Renal pelvis (tissue), 12 donors: ENCODE measurements at places on chromosomes 7 and 10. TPM values are rescaled to one million over a fixed set of nuclear protein-coding genes. Genes with fewer than 3 reads are reported as not detected.

DNA sequence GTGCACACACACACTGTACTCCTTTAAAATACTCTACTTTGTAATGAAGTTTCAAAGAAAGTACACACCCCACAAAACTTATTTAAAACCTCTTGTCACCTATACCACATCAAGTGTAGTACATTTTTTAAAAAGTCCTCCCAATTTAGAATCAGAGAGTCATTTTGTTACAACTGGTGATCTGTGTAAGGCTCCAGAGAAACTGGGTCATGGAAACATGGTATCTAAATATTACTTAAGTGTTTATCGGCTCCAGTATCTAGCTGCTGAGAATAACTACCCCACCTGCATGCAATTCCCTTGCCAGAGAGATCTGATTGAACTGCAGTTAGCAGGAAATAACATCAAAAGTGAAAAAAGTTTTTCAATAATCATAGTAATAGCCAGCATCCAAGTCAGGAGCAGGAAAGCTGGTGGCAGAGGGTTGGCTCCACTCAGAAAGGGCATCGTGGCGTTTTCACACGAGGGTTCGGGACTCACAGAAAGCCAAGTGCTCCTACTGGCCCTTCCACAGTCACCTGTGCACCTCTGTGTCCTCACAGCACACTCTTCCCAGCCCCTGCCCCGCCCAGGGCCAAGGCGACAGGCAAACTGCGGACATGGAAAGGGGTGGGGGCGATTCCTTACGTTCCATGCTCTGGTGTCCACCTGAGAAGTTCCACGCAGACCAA is 6.5 kb downstream of the RGS10 start:
- DNase-seq, result no peak

GRCh38 chr10:120755771-120756170 is 95.4 kb upstream of the WDR11 start:
- DNase-seq, result no peak

- no peak for DNase-seq
These were observed 31.4 kb upstream of the ZNF32 start for GRCh38 chr10:43680035-43680434.

Gene LIPM
- polyA plus RNA-seq, result not detected

Gene POMZP3
- 18.7 TPM for polyA plus RNA-seq

DNA sequence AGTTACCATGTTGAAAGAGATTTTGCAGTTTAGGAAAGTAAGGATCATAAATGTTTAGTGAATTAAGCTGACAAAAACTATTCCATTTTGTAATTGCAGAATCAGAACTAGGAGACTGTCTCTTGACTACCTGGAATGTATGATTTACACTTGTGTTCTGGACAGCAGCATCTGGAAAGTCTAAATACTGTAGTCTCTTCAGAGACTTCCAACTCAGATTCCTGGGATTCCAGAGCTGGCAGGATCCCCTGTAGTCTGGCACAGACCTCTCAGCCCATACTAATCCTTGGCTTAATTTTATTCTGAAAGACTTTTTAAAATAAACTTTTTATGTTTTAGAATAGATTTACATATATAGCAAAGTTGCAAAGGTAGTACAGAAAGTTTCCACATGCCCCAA is 452.7 kb downstream of the DPP6 start:
- no peak for DNase-seq

DNA sequence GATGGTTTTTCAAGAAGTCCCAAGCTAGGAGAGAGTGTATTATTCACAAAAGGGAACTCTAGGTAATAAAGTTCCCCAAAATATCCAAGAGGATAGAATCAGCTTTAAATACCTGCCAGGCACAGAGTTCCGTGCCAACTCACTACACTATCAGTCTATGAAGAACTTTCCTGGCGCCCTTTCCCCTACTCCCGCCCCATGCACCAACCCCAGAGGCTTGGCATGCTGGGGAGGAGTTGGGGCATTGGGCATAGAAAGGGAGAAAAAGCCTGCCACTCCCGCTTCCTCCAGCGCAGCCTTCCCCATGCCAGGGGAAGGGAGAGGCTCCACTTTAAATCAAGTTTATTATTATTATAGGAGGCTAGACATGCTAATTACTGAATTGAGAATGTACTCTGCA is 54.9 kb downstream of the ZNF800 start:
- DNase-seq, result no peak

DNA sequence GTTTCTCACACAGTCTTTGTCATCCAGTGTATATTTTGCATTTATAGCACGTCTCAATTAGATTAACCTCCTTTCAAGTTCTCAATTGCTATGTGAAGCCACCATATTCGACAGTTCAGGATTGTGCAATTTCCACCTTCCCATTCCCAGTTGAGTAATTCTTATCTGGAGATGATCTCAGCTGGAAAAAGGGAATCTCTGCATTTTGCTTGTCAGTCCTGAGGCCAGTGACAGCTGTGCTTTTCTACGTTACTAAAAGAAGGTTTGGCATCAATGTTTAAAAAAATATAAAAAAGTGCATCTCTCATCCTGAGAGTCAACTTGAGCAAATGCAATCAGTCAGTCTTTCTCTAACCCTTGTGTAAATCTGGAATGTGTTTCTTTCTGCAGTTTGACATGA is 247.7 kb downstream of the PRKG1 start:
- no peak for DNase-seq

Gene ADAM8
- 4.0 TPM for polyA plus RNA-seq

DNA sequence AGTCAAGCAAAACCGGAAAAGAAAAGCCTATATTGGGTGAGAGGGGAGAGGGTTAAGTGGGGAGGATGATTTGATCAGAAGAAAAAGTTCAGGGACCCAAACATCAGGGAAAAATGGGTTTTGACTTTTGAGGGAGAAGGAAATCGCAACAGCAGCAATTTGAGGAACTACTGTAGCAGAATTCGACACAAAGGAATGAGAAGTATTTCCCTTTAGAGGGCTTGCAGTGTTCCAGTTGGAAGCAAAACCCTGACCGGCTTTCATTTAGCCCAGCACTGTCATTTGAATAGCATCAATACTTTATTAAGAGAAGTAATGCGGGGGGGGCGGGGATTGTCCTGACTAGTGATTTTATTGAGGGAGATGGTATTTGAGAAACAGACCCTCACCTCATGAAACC is 37.2 kb upstream of the GATA3 start:
- DNase-seq, result no peak

Gene GLI3
- polyA plus RNA-seq, result 13.3 TPM

- no peak for DNase-seq
These were observed 263.1 kb upstream of the HGF start for GRCh38 chr7:82032901-82033300.

GRCh38 chr10:18214691-18215563 is 74.7 kb downstream of the CACNB2 start:
- DNase-seq, result peak; percentile 57

Gene IFIT3
- polyA plus RNA-seq, result 11.0 TPM

DNA sequence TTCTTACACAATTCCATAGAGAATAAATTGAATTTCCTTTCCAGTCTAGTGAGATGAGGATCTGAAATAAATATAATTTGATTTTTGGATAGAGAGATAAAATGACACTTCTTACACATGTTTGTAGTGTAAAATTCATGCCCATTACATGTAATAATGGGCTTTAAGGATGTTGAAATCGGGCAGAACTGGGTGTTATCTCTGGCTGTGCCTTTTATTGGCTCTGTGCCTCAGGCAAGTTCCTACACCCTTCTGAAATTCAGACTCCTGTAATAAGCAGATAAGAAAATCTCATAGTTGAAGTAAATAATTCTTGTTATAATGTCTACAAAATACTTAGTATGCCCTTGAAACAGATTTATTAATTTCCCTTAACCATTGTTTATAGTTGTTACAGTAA is 125.6 kb downstream of the SEMA3A start:
- no peak for DNase-seq
